ENCODE measurements at places on chromosomes 13 and 19.

DNA sequence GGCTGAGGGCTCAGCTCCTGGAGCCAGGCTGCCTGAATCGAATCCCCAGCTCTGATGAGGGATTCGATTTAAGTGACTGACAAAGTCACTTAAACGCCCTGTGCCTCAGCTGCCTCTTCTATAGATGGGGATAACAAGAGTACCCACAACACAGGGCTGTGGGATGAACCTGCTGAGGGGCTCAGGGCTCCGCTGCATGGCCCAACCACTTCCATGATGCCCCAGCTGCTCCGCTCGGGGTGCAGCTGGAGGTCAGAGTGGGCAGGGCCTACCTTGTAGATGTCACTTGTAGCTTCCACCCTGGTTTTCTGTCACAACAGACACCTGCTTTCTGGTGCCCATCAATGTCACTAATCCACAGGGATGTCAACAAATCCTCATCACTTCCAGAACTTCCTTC lies 39.2 kb downstream of the STK24 start:
- no peak for DNase-seq

DNA sequence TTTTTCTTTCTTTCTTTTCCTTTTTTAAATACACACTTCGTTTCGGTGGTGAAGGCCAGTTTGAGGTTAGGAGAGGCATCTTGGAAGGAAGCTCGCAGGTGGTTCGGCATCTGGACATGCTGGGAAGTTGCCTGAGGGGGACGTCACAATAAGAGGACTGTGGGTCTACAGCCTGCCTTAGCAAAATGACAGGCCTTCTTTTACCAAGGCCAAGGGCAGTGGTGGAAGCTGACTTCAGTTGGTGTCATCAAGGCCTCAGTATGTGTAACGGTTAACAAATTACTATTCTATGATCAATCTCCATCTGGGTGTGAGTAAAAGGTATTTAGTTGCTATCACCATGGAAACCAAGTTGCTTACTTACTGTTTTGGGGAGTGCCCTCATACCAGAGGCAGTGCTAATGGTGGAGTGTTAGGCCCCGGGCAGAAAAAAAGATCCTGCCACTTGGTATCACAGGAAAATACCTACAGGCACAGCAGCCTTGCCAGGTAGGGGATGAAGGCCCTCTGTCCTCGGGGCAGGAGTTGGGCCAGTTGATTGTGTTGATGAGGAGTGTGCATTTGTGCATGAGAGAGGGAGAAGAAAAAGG lies 10.3 kb downstream of the ACTN4 start:
- no peak for DNase-seq

DNA sequence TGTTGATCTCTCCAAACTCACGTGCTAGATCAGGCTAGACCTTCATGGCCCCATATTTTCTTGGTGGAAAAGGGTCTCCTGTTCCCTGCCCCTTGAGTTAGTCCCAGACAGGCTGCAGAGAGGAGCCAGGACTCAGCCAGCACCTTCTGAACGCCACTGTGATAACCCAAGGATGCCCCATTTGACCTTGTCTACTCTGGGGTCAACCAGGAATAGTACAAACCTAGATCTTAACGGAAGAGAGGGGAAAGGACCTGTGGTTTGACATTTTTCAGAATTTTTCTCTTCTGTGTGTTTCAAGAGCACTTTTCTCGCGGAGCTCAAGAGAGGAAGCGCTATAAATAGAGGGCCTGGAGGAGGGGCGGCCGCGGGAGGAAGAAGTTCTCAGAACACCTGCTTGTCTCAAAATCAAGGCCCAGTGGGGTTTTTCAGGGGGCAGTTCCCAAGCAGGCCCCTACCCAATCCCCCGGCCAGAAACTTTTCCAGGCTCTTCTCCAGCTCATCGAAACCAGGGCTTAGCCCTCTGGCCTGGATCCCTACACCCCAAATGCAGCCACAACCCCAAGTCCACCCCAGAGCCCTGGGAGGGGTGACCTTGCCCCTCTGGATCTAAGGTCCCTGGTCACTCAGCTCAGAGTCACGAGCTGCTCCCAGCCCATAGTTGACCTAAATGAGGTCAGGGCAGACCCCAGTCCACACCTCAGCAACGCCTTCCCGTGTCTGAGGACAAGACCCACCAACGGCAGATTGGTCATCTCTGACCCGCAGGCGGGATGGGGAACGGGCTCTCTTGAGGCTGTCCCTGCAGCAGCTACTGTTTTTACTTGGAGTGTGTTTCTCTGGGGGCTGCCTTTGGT lies 75.6 kb upstream of the TM9SF2 start:
- DNase-seq: no peak

DNA sequence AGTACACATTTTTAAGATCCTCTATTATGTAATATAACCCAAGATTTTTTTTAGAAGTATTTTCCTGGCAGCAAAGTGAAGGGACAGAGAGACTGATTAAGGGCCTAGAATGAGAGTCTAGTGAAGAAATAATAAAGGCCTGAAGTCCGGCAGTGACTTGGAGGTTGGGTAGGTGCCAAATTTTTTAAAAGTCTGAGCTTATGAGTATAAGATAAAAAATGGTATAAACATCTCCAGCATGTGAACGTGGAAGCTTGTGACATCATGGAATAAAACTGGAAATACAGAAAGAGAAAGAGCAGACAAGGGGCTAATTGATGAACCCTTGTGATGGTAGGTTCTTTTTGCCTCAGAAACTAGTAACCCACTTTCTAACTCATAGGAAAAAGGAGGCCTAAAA lies 174.6 kb downstream of the SUCLA2 start:
- DNase-seq: no peak

GRCh38 chr13:30816736-30817135 lies 81.4 kb downstream of the ALOX5AP start:
- no peak for DNase-seq

DNA sequence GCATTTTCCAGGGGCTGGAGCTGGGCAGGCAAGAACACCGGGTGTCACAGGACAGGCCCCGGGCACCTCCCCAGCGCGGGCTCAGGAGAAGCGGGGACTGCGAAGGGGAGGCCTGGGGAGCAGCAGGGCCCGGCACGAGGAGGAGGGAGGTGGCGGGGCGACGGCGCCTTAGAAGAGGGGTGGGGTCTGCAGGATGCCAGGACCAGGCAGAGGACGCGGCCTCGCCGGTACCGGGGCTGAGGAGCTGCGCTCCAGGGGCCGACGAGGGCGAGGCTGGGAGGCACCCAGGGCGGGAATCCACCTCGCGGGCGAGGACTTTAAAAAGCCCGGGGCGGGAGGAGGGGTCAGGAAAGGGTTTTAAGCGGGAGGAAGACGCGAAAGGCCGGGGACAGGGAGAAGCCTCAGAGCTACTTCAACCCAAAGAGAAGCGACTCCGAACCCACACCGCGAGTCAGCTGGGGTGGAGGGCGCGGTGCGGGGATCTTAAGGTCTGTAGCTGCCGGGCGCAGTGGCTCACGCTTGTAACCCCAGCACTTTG lies 665 bp downstream of the ZNF347 start:
- DNase-seq: no peak

DNA sequence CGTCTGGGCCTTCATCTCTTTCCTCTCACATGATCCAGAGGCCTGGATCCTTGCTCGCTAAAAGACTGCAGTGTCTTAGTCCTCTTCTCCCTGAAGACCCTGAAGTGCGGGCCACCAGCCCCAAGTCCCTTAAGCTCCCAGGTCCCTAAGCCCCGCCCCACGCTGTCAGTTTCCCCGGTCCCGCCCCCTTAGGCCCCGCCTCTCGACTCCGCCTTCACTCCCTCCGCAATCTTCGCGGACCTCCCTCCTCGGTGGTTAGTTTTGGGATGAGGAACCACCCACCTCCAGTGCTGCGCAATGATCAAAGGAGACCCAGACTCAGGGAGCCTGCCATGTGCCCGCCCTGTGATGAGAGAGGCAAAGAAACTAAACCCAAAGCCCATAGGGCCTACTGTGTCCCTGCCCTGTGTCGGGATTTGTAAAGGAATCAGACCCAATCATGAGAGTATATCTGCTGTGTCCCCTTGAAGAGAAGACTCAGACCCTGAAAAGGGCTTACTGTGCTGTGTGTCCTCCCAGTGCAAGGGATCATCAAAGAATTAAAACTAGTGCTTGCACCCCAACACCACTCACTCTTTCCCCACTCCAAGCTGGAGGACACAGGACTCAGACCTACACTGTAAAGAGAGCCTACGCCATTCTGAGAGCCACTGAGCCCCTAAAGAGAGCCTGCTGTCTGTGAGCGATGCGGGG lies 3.0 kb upstream of the COX6B1 start:
- DNase-seq: peak; percentile 91

DNA sequence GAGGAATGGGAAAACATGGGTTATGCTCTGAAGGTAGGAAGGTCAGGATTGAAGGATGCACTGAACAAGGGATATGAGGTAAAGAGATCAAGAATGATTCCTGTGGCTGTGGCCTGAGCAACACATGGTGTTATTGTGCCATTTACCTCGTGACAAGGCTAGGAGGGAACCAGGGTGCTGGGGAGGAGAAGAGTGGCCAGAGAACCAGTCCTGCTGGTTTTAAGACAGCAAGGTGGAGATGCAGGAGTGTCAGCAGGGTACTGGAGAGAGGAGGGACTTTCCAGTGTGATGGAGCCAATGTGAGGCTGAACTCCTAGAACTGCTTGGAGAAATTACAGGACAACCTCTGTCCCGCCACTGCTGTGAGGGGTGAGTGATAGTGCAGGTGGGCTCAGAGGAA lies 282.4 kb downstream of the MYO16 start:
- DNase-seq: no peak

GRCh38 chr13:73633817-73634460 lies 500.3 kb downstream of the KLF12 start:
- DNase-seq: no peak

GRCh38 chr13:26219726-26220125 lies 2.4 kb downstream of the RNF6 start:
- DNase-seq: no peak

DNA sequence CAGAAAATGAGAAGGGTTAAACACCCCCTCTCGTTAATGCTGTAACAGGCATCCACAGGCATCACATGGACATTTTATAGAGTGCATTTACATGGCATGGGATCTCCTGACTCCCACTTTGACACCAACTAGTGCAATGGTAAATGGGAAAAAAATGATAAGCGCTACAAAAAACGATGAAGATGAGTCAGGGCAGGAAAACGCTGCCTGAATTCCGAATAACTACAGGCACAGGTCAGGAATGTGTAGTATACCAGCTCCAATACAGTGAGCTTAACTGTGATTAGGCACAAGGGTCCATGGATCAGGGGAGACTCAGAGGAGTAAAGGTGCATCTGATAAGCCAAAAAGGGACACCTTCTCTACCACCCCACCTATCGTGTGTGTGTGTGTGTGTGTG lies 223.6 kb downstream of the FOXO1 start:
- DNase-seq: no peak

DNA sequence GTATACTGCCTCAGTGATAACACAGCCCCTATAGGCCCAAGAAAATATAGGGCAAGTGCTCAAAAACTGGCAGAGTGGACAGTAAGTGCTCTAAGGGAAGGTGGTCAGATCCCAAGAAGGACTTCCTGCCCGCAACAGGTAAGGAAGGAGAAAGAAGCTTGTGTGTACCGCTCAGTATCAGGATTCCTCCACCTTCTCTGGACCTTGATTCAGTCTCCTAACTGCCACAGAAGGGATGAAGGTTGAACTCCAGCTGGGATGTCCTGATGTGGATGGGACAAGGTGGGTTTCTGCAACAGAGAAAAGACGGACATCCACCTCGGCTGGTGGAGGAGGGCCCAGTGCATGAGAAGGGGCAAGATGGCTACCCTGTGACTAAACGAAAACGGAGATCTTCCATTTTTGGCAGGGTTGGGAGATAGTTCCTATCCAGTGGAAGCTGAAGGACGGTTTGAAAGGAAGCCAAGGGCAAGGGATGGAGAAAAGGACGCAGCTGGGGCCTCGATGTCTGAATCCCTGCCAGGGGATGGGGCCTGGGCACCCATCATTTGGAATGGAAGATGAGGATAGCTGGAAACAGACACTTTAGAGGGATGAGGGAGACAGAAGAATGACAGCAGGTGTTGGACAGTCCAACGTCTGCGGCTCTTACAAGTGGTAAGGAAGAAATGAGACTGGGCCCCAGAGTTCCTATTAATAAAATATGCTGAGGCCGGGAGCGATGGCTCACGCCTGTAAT lies 1.3 kb upstream of the ATF5 start:
- DNase-seq: no peak

- peak; percentile 15 for DNase-seq
These were observed 4.9 kb upstream of the TFDP1 start for GRCh38 chr13:113579686-113580085.

- DNase-seq: peak; percentile 53
These were observed 190.8 kb downstream of the FOXO1 start for GRCh38 chr13:40475617-40476016.

DNA sequence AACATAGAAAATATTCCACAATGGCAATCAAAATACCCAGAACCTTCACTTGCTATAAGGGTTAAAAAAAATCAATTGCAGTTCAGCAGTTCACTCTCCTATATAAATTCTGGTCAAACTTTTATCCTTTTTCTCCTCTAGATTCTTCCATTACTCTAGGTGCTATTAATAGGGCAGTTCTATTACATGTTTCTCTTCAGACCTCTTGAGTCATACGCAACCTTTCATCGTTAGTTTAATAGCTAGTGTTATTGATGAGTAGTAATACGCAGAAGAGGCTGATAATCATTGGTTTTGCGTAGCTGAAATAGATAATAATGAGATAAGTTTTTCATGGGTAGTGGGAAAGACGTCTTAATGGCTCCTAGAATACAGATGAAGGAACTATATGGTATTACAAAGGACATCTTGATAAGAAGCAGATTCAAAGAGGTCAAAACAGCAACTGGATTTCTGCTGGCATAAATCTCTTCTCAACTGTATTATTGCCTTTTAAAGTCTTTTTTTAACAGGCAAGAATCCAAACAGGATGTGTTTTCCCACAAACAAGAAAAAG lies 118.3 kb upstream of the STARD13 start:
- DNase-seq: no peak

DNA sequence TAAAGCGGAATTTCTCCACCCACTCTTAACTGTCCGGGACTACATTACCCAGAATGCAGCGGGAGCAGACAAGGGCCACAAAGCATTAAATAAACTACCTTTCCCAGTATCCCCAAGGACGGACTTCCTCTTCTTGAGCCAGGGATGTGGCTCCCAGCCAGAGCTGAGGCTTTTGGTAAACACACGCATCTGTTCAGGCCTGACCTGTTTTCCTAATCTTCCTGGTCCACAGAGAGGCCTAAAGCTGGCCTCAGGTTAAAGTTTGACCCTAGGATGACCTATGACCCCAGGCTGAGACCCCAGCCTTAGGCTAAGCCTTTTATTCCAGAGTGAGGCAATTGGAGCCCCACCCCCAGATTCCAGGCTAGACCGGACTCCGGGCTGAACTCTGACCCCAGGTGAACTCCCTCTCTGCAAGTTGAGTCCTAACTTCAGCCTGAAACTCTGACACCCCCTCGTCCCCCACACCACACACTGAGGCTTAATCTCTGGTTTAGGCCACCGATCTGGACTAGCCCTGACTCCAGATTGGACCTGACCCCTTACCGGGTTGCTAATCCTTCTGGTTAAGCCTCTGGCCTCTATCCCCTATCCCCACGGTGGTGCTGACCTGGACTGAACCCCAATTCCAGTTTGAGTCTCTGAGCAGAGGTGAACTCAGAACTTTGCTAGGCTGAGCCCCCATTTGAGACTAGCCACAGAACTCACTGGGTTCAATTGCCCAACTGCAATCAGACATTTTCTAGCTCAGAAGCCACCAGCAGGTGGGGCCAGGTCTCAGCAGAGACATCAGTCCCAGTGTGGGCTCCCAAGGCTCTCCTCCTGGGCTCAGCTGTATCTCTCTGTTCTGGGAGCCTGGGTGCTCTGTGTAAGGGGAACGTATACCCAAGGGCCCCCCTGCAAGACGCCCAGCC lies 750 bp upstream of the GPR108 start:
- DNase-seq: peak; percentile 86

All from cardiac septum (tissue), 1 donor.